ENCODE measurements at places on chromosomes 11 and 22. TPM values are rescaled to one million over a fixed set of nuclear protein-coding genes. Genes with fewer than 3 reads are reported as not detected.

CD82 gene
- 90.6 TPM for total RNA-seq

LMNTD2 gene
- 2.5 TPM for total RNA-seq

GRCh38 chr11:120956710-120957495 is 67.0 kb upstream of the TBCEL start:
- DNase-seq: no peak

DNA sequence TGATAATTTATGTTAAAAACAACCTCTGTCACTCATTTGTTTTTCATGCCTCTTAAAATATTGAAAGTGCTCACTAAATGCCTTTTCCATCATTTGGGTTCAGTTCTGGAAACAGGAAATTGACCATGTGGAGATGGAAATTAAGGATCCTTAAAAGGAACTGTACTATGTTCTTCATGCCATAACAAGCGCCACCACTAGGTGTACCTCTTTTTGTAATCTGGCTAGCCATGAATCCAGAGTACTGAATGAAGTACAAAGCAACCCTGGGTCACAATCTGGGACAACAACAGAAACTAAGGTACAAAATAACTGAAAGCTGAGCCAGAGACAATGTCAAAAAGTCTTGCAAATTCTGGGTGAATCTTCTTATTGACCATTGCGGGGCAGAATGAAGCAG is 559.1 kb downstream of the FAM181B start:
- DNase-seq: no peak

DNA sequence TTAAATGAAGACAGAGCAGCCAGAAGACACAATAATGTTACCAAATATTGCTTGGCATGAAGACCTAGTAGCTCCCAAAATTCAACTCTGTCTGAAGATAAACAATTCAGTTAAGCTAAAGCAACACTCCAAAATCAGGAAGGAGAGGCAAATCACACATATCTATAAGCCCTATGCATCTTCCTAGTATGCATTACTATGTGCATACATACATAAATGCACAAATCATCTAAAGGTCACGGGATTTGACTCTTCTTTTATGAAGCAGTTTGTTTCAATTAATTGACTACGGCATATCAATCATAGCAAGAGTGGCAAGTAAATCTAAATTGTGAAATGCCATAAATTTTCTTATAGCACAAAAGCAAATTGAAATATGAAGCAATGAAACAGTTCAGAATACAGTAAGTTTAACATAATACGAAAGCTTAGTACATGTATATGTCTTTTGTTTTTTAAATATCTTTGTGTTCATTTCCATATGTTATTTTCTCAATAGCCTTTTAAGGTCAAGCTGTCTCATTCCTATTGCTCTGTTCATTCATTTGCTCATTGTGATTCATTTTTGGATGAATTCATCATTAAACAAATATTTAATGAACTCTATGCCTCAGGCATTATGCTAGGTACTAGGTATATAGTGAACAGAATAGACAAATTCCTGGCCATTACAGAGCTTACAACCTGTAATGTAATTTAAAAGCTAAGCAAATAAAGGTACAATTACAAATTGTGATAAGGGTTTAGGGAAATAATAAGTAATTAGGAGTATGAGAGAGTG is 540.5 kb downstream of the DLG2 start:
- peak; percentile 35 for DNase-seq

GRCh38 chr11:27857588-27857987 is 157.3 kb upstream of the BDNF start:
- no peak for DNase-seq

- DNase-seq: no peak
Measured at GRCh38 chr11:92866679-92867282, 102.7 kb upstream of the MTNR1B start.
